ENCODE measurements at places on chromosomes 3 and 15.

DNA sequence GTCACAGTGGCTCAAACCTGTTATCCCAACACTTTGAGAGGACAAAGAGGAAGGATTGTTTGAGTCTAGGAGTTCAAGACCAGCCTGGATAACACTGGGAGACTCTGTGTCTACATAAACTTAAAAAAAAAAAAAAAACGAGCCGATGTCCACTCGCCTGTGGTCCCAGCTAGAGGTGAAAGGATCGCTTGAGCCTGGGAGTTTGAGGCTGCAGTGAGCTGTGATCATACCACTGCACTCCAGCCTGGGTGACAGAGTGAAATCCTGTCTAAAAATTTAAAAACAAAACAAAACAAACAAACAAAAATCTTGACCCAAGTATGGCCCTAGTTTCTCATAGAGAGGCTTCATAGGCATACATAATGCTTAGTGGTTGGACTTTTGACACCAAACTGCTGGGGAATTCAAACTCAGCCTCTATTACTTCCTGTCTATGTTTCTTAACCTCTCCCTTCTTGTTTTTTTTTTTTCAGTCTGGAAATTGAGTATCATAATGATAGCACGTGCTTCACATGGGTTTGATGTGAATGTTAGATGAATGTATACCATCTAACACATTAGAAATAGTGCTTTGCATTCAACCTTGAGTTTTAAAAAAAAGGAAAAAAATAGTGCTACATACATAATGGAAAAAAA lies 46.4 kb upstream of the CAPN7 start:
- DNase-seq = no peak

GRCh38 chr15:29324746-29325145 lies 55.1 kb upstream of the NSMCE3 start:
- no peak for DNase-seq

DNA sequence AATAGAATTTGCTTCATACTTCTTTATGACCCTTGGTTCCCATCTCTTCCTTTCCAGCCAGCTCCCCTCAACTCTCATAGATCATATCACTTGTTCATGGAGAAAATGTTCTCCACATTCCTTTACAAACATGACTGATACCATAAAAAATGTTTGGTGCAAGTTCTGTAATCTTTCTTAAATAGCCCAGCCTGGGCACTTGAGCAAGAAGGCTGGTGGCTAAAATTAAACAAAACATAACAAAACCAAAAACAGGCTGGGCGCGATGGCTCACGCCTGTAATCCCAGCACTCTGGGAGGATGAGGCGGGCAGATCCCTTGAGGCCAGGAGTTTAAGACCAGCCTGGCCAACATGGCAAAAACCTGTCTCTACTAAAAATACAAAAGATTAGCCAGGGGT lies 8.9 kb upstream of the POLR2M start:
- no peak for DNase-seq

GRCh38 chr3:45509038-45509767 lies 85.3 kb upstream of the LIMD1 start:
- no peak for DNase-seq

DNA sequence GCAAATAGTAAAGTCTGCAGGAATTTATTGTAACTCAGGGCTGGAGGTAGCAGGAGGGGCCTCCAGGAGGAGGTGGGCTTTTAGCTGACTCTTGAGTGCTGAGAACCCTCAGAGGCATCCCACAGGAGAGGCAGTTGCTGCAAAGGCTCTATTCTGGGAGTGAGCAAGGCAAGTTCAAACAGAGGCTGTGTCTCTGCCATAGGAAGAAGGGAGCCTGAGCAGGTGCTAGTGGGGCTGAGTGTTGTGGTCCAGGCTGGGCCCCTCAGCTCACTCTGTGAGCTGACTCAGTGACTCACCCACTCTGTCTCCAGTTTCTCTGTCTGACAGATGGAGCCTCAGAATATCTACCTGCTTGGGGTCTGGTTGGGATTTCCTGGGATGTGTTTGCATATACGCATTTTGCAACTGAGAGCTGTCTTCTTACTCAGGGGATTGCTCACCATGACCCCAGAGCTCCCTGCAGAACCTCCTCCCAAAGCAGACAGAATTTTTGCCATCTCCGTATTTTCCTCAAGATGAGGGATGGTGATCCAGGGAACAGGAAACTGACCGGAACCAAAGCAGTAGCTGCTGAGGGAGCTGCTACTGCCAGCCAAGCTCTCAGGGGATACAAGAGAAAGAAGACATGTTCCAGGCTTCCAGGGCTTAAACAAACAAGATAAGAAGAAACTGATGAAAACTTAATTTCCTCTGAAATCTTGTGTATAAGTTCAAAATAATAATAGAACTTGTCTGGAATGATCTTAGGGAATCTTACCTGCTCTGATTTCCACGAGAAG lies 13.6 kb upstream of the NOX5 start:
- DNase-seq = no peak

- no peak for DNase-seq
These were observed 257.6 kb upstream of the TLE3 start for GRCh38 chr15:70355275-70355795.

GRCh38 chr3:108283006-108283405 lies 13.3 kb upstream of the HHLA2 start:
- DNase-seq = no peak
